ENCODE measurements at places on chromosomes 1 and 21. TPM values are rescaled to one million over a fixed set of nuclear protein-coding genes. Genes with fewer than 3 reads are reported as not detected.
A peak's percentile ranks its signal among the peaks of the same experiment; 100 is the strongest.

DNA sequence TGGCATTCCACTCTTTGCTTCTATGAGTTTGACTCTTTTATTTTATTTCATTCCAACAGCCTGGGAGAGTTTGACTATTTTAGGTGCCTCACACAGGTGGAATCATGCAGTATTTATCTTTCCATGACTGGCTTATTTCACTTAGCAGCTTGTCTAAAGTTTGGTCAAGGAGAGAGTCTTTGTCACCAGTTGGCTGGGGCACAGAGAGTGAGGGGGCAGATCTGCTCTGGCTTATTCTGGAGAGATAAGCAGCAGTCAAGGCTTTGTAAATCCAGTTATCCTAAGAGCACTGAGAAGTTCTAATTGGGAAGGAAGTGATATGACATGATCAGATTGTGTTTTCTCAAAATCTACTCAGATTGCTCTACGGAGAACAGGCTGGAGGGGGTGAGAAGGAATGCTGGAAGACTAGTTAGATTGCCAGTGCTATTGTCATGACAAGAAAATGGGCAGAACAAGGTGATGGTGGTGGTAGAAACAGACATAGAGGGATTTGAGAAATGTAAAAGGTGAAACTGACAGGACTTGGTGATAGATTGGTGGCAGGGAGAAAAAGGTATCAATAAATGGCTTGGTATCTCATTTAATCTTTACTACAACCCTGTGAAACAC is 12.1 kb upstream of the CTTNBP2NL start:
- no peak for DNase-seq
- no peaks in the 10 kb centered on the region for H3K4me1 ChIP-seq
- no peaks in the 10 kb centered on the region for H3K36me3 ChIP-seq
- H3K4me3 ChIP-seq: no peak overlapping the region
- H3K27me3 ChIP-seq: no peaks in the 10 kb centered on the region
- H3K27ac ChIP-seq: no peak overlapping the region

GRCh38 chr1:56566994-56567393 is 12.4 kb downstream of the PLPP3 start:
- H3K4me3 ChIP-seq: no peak overlapping the region
- no peak for DNase-seq
- H3K36me3 ChIP-seq: no peaks in the 10 kb centered on the region
- no peaks in the 10 kb centered on the region for H3K27me3 ChIP-seq

GRCh38 chr1:153583976-153584375 is 18.3 kb upstream of the S100A2 start:
- H3K27me3 ChIP-seq: no peaks in the 10 kb centered on the region
- H3K36me3 ChIP-seq: no peaks in the 10 kb centered on the region
- no peaks in the 10 kb centered on the region for H3K4me1 ChIP-seq
- no peak overlapping the region for H3K27ac ChIP-seq

DNA sequence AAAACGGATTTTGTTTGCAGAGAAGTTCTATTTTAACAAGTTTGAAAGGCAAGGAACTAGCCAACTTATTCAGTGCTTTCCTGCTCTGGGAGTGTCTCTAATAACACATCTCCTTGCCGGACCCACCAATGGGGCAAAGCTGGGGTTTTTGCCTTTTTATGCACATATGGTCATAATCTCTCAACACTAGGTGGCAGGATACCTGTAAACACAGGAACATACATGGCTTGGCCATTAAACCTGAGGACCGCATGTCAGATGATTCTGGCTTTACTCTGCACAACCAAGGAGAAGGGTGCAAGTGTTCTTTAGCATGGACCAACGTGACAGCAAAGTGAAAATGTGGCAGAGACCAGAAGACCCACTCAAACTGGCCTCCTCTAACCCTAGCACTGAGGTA is 4.9 kb downstream of the TMEM9 start:
- peaks cover 15% of the 10 kb centered on the region for H3K36me3 ChIP-seq
- H3K4me1 ChIP-seq: no peaks in the 10 kb centered on the region
- H3K27me3 ChIP-seq: no peaks in the 10 kb centered on the region

GRCh38 chr1:88228114-88228513 is 456.0 kb upstream of the PKN2 start:
- no peaks in the 10 kb centered on the region for H3K27me3 ChIP-seq
- H3K36me3 ChIP-seq: no peaks in the 10 kb centered on the region
- no peak overlapping the region for H3K4me3 ChIP-seq
- no peak for DNase-seq
- H3K27ac ChIP-seq: no peak overlapping the region

DNA sequence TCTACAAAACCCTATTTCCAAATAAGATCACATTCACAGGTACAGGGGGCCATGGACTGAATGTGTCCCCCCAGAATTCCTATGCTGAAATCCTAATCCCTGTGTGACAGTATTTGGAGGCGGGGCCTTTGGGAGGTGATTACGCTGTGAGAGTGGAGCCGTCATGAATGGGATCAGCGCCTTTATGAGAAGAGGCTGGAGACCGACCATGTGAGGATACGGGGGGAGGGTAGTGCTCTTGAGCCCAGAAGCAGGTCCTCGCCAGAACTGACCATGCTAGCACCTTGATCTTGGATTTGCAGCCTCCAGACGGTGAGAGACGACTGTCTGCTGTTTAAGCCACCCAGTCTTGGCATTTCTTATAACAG is 23.8 kb upstream of the KIF26B start:
- no peaks in the 10 kb centered on the region for H3K36me3 ChIP-seq
- H3K4me1 ChIP-seq: no peaks in the 10 kb centered on the region
- H3K4me3 ChIP-seq: no peak overlapping the region
- DNase-seq: no peak

DNA sequence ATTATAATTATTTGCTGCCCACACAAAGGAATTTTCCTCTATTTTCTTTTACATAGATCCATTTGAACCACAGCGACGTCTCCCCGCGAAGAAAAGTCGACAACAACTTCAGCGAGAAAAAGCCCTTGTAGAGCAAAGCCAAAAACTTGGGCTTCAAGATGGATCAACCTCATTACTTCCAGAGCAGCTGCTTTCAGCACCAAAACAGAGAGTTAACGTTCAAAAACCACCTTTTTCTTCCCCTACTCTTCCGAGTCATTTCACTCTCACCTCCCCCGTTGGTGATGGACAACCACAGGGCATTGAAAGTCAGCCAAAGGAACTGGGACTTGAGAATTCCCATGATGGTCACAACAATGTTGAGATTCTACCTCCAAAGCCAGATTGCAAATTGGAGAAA is 7.2 kb downstream of the GORAB start:
- H3K36me3 ChIP-seq: no peaks in the 10 kb centered on the region
- H3K4me3 ChIP-seq: no peak overlapping the region
- H3K4me1 ChIP-seq: no peaks in the 10 kb centered on the region
- H3K27ac ChIP-seq: no peak overlapping the region
- no peak for DNase-seq
- no peaks in the 10 kb centered on the region for H3K27me3 ChIP-seq

DNA sequence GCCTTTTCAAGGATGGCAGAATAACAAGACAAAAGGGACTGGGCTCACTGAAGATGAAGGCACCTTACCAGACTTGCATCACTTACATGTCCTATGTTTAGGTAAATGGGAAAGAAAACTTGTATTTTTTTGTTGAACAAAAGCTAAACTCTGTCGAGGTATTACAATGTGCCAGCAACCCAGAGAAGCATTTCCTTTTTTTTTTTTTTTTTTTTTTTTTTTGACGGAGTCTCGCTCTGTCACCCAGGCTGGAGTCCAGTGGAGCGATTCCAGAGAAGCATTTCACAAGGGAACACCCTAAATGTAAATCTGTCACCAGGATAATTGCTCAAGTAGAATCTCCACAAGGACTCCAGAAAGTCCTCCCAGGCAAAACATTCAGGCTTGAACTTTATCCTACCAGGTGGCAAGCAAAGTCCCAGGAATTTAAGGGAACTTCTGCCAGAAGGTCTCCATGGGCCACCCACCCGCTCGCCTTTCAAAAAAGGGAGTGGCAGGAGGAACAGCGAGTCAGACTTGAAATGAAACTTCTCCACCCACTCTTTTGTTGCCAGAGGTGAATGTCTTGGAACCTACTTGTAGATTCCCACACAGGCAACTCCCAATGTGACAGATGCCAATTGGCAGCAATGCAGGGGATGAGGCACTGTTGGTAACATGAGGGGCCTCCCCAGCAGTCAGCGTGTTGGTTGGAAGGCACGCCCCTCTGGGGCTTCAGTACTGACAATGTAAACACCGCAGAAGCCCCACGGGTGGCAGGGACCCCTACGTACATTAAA is 125.0 kb downstream of the TIAM1 start:
- H3K27ac ChIP-seq: no peak overlapping the region
- H3K4me3 ChIP-seq: no peak overlapping the region
- no peaks in the 10 kb centered on the region for H3K27me3 ChIP-seq
- H3K36me3 ChIP-seq: no peaks in the 10 kb centered on the region
- peak; percentile 89 for DNase-seq
- H3K4me1 ChIP-seq: no peaks in the 10 kb centered on the region

Gene RHD
- polyA plus RNA-seq: not detected

DNA sequence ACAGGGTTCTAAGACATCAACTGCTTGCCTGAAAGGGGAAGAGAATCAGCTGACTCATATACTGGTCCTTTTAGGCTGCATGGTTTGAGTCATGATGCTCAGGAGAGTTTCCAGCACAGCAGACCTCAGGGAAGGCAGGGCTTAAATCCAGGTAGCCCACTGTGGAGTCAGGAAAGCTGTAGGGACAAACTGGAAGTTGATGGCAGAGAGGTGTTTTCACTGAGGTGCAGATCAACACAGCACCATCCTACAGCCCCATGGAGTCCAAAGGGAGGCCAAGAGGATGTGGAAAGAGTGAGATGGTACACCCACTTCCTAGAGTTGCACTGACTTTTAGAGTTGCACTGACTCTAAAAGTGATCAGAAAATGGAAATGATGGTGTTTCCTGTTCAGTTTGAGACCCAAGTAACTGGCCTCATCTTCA is 252.4 kb upstream of the DUSP10 start:
- H3K27me3 ChIP-seq: no peaks in the 10 kb centered on the region
- H3K4me1 ChIP-seq: no peaks in the 10 kb centered on the region
- DNase-seq: no peak
- no peak overlapping the region for H3K27ac ChIP-seq

Gene NUDT4B
- polyA plus RNA-seq: not detected

DNA sequence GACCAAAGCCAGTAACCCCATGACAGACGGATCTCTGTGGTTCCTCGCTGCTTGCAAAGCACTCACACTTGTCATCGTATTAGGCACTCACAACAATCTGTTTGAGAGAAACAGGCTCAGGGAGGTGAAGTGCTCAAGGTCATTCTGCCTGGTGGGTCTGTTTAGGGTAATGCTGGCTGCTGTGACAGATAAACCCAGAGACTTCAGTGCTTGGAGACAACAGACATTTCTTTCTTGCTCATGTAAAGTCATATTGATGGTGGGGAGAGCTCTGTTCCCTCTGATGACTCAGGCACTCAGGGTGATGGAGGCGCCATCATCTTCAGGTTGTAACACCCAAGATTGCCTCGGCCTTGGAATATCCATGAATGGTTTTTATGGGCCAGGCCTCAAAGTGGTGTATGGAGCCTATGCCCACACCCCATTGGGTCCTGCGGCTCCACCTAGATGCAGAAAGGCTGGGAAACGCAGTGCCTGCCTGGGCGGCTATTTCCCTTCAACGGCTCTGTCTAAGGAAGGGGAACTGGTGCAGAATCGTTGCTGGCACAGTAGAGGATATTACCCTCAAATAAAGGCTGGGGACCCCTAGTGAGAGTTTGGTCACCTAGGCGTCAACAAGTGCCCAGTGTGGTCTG is 71.6 kb upstream of the SELENON start:
- H3K27ac ChIP-seq: peak overlapping the region; percentile 35
- H3K4me3 ChIP-seq: no peak overlapping the region
- H3K4me1 ChIP-seq: peaks cover 52% of the 10 kb centered on the region
- H3K36me3 ChIP-seq: no peaks in the 10 kb centered on the region
- no peak for DNase-seq

DNA sequence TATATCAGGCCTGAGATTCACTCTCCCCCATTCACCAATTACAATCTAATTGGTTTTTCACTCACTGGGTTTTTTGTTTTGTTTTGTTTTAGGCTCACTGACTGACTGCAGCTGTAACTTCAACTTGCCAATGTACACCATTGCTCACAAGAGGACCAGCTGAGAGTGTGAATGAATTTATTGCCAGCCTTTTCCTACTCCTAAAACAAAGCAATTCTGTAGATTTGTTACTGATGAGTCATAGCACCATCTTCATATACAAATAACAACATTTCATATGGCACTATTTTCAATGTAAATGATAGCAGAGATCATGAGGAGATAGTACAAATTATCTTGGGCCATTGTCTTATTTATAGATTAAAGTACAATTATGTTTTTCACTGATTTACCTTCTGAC is 76.0 kb upstream of the DPYD start:
- H3K27ac ChIP-seq: no peak overlapping the region
- no peak overlapping the region for H3K4me3 ChIP-seq
- no peaks in the 10 kb centered on the region for H3K4me1 ChIP-seq
- no peaks in the 10 kb centered on the region for H3K36me3 ChIP-seq
- DNase-seq: no peak

GRCh38 chr1:204370176-204370575 is 10.4 kb upstream of the PLEKHA6 start:
- H3K4me3 ChIP-seq: no peak overlapping the region
- DNase-seq: no peak
- H3K27ac ChIP-seq: no peak overlapping the region

Gene SPRR1A
- polyA plus RNA-seq: not detected

GRCh38 chr1:14366091-14367018 is 232.1 kb upstream of the KAZN start:
- peak; percentile 48 for DNase-seq
- no peaks in the 10 kb centered on the region for H3K36me3 ChIP-seq
- H3K27me3 ChIP-seq: no peaks in the 10 kb centered on the region
- no peak overlapping the region for H3K4me3 ChIP-seq

- H3K4me3 ChIP-seq: no peak overlapping the region
- DNase-seq: no peak
- no peak overlapping the region for H3K27ac ChIP-seq
- no peaks in the 10 kb centered on the region for H3K36me3 ChIP-seq
Observed at GRCh38 chr1:159980076-159980475, 26.0 kb upstream of the SLAMF9 start.

GRCh38 chr1:55530749-55531478 is 315.8 kb upstream of the USP24 start:
- no peaks in the 10 kb centered on the region for H3K4me1 ChIP-seq
- H3K4me3 ChIP-seq: no peak overlapping the region
- no peaks in the 10 kb centered on the region for H3K36me3 ChIP-seq
- H3K27me3 ChIP-seq: no peaks in the 10 kb centered on the region

DNA sequence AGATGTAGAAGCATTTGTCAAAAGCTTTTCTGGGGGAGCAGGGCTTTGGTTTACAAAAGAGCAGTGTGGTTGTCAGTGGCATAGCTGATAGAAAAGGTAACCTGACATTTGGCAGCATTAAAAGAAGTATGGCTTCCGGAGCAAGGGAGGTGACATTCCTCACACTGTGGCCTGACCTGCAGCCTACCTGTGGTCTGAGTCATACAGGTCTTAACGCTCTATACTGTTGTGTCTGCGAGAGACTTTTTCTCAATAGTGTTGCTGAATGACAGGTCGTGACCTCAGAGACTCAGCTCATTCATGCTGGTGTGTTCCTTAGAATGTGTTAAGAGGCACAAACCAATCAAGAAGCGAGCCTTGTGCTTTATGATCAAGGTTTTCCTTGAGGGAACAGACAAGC is 19.3 kb downstream of the PHGDH start:
- no peak for DNase-seq
- H3K27ac ChIP-seq: no peak overlapping the region
- no peaks in the 10 kb centered on the region for H3K4me1 ChIP-seq
- peaks cover 8% of the 10 kb centered on the region for H3K36me3 ChIP-seq
